ENCODE measurements at places on chromosomes 7 and 10. TPM values are rescaled to one million over a fixed set of nuclear protein-coding genes. Genes with fewer than 3 reads are reported as not detected.

GRCh38 chr10:28592953-28593352 lies 60.0 kb downstream of the WAC start:
- H3K4me3 ChIP-seq, result no peak overlapping the region
- H3K36me3 ChIP-seq, result peaks cover 56% of the 10 kb centered on the region
- H3K27me3 ChIP-seq, result no peaks in the 10 kb centered on the region

DNA sequence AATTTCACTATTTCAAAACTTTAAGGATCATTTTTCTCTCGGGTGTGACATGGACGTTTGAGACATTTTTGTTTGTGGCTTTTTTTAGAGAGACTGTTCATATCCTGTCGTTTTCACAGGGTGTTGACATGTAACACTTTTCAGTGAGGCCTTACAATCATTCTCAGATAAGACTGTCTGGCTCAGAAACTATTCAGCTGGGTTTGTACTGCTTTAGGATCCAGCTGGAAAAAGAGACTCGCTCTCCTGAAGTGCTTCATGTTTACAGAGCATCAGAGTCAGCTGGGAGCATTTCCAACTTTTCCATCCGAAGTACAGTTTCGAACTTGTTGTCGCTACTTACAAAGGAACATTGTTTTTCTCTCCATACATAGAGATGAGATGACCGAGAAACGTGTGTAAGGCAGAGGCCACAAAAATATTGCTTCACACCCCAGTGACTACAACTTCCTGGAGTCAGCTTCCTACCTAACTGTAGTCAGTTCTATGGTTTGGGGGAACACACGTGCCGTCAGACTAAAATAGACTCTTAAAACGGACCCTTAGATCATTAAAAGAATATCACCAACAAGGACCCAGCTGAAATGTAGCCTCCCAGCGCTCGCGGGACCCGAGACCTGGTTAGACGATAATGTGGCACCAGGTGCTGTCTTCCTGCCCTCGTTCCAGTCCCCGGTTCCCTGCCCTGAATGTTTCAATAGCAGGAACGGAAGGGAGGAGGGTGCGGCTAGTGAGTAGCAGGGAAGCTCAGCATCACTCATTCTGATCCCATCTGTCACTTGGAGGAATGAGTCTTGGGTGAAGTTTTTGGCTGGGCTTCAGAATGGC lies 78.0 kb downstream of the MKI67 start:
- no peaks in the 10 kb centered on the region for H3K36me3 ChIP-seq
- H3K4me3 ChIP-seq, result no peak overlapping the region
- DNase-seq, result no peak
- peak overlapping the region; percentile 45 for H3K27ac ChIP-seq

DNA sequence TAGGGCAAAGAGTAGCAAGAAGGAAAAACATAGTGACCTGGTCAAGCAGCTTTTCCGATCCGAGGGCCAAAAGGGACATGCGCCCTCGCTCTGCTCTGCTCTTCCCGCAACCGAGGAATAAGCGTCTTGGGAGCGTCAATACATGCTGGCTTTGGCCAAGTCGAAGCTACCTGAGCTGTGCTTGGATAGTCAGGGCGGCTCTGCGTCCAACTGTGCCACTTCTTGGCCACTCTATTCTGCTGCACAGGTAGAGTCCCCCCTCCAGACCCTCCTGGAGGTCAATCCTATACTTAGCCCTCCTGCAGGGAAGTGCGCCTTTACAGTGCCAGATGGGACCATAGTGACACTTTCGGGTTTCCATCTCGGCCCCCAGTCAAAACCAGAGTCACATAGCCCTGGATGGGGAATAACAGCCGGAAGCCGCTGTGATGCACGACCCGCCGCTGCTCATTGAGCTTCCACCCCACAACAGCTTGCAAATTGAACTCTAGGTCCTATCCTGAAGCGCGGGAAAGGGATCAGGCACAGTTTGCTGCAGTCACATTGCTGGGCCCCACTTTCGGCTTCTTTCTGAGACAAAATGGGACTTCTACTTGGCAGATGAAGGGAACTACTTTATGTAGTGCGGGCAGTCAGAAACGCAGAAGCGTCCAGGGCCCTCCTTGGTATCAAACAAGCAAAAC lies 1.1 kb upstream of the HPSE2 start:
- peaks cover 83% of the 10 kb centered on the region for H3K27me3 ChIP-seq
- H3K27ac ChIP-seq, result no peak overlapping the region
- H3K4me1 ChIP-seq, result peaks cover 39% of the 10 kb centered on the region

DNA sequence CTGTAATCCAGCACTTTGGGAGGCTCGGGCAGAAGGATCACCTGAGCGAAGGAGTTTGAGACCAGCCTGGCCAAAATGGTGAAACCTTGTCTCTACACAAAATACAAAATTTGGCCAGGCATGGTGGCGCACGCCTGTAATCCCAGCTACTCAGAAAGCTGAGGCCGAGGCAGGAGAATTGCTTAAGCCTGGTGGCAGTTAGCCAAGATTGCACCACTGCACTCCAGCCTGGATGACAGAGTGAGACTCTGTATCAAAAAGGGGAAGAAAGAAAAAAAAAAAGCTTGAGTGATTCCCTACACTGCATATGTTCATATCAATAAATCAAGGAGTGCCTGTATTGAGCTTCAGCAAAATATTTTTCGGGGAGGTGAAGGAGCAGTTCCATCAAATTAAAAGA lies 45.8 kb upstream of the SRRM3 start:
- no peaks in the 10 kb centered on the region for H3K36me3 ChIP-seq
- H3K4me3 ChIP-seq, result no peak overlapping the region
- H3K27me3 ChIP-seq, result no peaks in the 10 kb centered on the region
- H3K27ac ChIP-seq, result no peak overlapping the region

PTF1A gene
- 0.11 TPM for total RNA-seq

SNCG gene
- 12.0 TPM for total RNA-seq

DNA sequence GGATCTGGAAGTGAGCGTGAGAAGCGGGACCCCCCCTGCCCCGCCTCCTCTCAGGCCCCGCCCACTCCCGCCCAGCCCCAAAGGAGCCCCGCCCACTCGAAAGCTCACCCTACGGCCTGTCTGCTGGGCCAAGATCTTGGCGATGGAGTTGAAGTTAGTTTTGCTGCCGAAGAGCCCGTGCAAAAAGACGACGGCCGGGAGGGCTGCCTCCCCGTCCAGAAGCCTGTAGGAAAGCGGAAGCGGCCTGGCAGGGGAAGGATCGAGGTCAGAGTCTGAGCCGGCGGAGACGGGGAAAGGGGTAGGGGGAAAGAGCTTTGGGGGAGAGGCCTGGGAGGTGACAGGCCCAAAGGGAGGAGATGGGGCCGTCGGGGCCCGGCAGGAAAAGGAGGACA lies 386 bp downstream of the ABHD11 start:
- peaks cover 11% of the 10 kb centered on the region for H3K36me3 ChIP-seq
- H3K27ac ChIP-seq, result peak overlapping the region; percentile 98
- H3K4me1 ChIP-seq, result peaks cover 31% of the 10 kb centered on the region
- DNase-seq, result peak; percentile 64

- H3K4me3 ChIP-seq, result no peak overlapping the region
- DNase-seq, result peak; percentile 30
- no peaks in the 10 kb centered on the region for H3K4me1 ChIP-seq
- no peak overlapping the region for H3K27ac ChIP-seq
Observed at GRCh38 chr10:18822156-18822555, 162.9 kb downstream of the ARL5B start.

DNA sequence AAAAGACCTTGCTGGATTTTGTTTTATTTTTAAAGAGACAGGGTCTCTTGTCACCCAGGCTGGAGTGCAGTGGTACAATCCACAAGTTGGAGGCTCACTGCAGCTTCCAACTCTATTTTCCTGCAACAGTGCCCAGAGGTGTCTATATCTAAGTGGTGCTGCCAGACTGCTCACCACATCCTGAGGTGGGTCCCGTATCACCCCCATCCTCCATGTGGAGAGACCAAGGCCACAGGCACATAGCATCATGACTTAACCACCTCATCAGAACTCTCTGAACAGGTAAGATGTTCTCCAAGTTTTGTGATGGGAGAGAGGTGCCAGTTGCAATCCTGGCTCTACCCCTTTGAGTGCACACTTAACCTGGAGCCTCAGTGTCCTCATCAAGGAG lies 98.2 kb downstream of the RNF216 start:
- peak overlapping the region; percentile 16 for H3K27ac ChIP-seq
- H3K4me1 ChIP-seq, result peaks cover 19% of the 10 kb centered on the region
- no peak overlapping the region for H3K4me3 ChIP-seq

DNA sequence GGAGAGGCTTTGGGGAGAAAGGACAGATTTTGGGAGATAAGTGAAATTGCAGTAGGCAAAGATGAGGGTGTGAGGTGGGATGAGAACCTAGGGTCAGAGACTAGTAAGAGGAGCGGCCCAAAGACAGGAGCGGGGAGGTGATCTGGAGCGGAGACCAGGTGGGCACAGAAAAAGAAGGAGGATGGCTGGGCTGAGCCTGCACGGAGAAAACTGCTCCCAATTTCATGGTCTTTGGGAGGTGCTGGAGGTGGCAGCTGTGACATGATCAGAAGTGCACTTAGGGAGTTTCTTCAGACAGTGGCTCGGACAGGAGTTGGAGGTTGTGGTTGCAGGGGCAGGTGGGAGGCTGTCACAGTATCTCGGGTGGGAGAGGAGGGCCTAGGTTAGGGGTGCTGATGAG lies 232.8 kb downstream of the SKAP2 start:
- H3K27ac ChIP-seq, result no peak overlapping the region
- H3K27me3 ChIP-seq, result no peaks in the 10 kb centered on the region
- H3K36me3 ChIP-seq, result no peaks in the 10 kb centered on the region

- H3K4me3 ChIP-seq, result no peak overlapping the region
- no peak for DNase-seq
- H3K36me3 ChIP-seq, result no peaks in the 10 kb centered on the region
- H3K27ac ChIP-seq, result no peak overlapping the region
Observed at GRCh38 chr7:128119036-128119435, 87.8 kb upstream of the LRRC4 start.

C10orf71 gene
- total RNA-seq, result not detected

GRCh38 chr7:45129181-45129800 lies 17.8 kb upstream of the TBRG4 start:
- 0 out of 2 replicates have a peak, but pooled peaks cover 2% of the 10 kb centered on the region for H3K4me1 ChIP-seq
- no peak overlapping the region for H3K4me3 ChIP-seq
- DNase-seq, result no peak
- no peaks in the 10 kb centered on the region for H3K36me3 ChIP-seq
